Activated T-helper 1 cell treated with Interleukin-2 at 50 U/mL for 16 hours (primary cell): ENCODE measurements at places on chromosomes 16 and 17.

GRCh38 chr17:64385187-64386083 lies 5.2 kb downstream of the PECAM1 start:
- DNase-seq, result no peak

DNA sequence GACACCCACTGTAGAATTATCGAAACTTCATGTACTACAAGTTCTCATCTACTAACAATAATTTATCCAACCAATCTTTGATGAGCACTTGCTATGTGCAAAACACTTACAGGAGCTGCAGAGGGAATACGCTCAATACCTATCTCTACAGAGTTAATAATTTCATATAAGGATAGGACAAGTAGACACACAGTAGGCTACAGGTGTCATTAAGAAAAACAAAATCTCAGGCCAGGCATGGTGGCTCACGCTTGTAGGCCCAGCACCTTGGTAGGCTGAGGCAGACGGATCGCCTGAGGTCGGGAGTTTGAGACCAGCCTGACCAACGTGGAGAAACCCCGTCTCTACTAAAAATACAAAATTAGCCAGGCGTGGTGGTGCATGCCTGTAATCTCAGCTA lies 91.3 kb upstream of the PLEKHM1 start:
- DNase-seq, result no peak

DNA sequence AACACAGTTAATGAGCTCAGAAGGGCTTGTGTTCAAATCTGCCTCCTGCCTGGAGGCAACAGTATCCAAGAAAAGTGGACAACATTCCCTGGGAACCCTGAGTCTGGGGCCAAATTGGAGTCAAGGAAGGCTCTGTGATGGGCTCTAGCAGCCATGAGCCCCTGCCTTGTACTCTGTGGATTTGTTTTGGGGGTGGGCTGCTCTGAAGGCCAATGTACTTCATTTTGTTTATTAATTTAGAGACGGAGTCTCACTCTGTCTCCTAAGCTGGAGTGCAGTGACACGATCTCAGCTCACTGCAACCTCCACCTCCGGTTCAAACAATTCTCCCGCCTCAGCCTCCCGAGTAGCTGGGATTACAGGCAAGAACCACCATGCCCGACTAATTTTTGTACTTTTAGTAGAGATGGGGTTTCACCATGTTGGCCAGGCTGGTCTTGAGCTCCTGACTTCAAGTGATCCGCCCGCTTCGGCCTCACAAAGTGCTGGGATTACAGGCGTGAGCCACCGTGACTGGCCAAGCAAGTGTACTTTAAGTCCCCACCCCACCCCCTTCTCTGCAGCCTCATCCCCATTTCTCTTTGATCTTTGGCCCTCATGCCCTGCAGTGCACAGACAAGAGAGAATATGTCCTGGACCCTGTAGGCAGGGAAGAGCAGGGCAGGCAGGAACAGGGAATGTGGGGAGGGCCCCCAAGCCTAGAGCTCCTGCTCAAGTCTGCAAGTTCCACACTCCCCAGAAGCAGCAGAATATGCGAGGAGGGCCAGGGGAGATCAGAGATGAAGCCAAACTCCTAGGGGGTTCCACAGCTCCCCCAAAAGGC lies 2.7 kb upstream of the GIP start:
- DNase-seq, result no peak

DNA sequence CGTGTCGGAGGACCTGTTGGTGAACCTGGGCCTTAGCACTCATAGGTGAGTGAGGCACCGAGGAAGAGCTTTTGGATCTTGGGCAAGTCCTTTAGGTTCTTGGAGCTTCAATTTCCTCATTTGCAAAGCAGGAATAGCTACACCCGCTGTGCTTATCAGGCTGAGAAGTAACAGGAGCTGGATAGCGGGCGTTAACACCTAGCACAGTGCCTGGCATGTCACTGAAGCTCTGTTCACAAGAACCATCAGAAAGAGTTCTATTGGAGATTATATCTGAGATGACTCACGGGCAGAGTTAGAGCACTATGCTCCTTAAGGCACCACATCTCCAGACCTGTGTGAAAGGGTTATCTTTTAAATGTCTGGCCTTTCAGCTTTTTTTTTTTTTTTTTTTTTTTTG lies 12.8 kb downstream of the MEOX1 start:
- no peak for DNase-seq

DNA sequence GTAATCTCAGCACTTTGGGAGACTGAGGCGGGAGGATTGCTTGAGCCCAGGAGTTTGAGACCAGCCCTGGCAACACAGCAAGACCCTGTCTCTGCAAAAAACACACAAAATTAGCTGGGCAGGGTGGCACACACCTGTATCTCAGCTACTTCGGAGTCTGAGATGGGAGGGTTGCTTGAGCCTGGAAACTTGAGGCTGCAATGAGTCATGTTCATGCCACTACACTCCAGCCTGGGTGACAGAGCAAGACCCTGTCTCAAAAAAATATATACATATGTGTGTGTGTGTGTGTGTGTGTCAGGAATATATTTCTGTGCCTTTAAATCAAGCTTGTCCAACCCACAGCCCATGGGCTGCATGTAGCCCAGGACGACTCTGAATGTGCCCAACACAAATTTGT lies 55.2 kb downstream of the CRISPLD2 start:
- no peak for DNase-seq

DNA sequence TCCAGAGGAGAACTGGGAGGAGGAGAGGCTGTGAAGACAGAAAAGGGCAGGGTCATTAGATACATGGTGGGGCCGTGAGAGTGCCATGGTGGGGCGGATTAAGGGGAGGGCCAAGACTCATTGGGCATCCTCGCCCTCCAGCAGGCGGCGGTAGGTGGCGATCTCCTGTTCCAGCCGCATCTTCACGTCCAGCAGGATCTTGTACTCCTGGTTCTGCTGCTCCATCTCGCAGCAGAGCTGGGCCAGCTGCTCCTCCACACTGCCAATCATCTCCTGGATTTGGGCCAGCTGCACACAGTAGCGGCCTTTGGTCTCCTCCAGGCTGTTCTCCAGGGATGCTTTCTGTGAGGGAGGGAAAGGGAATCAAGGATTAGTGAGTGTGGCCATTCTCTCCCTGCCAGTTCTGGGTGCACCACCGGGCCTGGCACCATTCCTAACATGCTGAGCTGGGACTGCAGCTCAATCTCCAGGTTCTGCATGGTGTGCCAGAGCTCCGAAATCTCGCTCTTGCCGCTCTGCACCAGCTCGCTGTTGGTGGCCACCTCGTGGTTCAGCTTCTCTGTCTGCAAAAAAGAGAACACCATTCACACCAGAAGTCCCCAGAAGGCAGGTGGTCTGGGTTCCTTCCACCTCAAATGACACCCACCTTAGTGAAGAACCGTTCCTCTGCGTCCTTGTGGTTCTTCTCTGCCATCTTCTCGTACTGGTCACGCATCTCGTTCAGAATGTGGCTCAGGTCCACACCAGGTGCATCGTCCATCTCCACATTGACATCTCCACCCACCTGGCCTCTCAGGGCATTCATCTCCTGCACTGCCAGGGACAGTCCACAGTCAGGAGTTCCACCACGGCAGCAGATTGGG lies 129.0 kb downstream of the CCDC144A start:
- no peak for DNase-seq

- DNase-seq, result no peak
These were observed 61.3 kb downstream of the NKD1 start for GRCh38 chr16:50609471-50609870.
